ENCODE measurements at places on chromosomes 4 and X.

DNA sequence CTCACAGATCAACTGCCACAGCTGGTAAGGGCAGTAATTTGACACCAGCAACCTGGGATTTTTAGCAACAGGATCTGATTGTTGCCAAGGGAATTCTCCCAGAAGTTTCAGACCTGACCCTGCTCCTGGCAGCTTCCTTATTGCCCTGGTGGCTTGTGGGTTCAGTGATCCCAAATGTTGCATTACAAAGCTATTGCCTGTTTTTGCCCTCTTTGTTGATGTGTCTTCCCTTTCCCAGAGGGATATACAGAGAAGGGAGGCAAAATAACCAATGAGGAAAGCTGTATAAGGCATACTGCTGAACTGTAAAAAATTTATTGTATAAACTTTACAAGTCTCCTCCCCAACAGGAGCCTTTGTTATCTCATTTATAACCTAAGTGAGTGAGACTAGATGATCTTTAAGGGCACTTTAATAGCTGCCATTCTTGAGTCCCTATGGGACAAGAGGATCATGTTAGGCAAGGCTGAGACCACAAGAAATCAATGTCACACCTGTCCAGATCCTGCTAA is 22.2 kb downstream of the VSIG4 start:
- DNase-seq, result no peak

DNA sequence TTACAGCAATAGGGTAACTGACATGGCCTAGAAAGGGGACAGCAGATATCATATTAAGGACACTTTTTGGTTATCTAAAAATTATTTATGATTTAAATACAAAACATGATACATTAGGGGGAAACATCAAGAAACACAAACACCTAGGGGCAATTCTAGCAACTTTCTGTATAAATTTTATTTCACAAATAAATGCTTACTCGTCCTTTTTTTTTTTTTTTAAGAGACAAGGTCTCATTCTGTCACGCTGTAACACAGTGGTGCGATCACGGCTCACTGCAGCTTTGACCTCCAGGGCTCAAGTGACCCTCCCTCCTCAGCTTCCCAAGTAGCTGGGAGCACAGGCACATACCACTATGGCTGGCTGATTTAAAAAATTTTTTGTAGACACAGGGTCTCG is 151.8 kb upstream of the BCOR start:
- DNase-seq, result no peak

DNA sequence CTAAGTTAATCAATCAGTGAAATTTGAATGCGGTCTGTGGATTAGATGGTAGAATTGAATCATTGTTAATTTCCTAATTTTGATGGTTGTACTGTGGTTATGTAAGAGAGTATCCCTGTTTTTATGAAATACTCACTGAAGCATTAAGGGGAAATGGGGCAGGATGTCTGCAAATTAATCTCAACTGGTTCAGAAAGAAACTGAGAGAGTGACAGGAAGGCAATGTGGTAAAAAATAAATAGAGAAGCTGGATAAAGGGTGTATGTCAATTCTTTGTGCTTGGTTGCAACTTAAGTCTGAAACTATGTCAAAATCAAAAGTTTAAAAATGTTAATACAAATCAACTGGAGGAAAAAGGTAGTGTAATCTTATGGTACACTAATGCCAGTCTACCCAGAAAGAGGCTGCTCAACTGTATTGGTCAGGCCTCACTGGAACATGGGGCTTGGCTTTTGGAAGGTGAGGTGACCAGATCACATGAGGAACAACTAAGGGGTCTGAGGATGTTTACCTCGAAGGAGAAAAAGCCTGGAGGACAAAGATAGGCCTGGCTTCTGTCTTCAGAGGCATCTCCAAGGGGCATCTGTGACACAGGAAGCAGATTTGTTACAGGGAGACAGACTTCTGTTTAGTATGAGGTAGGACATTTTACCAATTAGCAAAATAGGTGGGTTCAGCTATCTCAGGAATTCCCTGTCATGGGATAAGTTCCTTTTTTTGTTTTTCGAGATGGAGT is 83.1 kb downstream of the DLG3 start:
- no peak for DNase-seq

DNA sequence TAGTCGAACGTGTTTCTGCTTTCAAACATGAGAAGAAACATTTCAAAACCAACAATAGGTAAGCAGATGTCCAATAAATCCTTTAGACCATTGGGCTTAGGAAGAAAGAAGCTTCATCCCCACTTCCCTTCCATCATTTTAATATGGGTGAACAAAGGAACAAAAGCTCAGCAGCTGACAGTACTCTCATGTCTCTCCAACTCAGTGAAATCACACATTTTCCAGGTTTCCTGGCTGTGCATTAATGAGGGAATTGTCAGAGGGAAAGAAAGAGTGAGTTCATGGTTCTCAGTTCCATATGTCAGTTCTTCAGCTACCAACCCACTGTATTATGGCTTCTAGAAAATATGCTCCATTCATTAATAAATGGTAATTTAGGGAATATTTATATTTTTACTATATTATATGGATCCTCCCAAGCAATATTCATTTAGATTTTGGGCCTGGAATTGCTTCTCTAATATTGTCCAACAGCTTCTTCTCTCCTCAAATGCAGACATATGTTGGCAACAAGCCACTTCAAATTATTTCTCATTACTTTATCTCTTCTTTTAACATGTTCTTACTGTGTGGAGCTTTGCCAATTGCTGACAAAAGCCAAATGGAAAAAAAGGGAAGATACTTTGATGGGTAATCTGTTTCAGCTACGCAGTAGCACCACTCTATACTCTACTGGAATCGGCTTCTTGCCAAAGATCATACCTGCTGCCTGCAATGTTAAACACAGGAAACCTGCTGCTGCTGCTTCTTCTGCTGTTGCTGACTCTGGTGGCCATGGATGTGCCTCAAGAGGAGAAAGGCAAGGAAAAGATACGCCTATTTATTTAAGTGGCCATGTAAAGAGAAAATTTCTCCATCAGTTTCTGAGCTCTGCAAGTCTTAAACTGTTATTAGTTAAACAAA is 1757.6 kb downstream of the ARAP2 start:
- no peak for DNase-seq

DNA sequence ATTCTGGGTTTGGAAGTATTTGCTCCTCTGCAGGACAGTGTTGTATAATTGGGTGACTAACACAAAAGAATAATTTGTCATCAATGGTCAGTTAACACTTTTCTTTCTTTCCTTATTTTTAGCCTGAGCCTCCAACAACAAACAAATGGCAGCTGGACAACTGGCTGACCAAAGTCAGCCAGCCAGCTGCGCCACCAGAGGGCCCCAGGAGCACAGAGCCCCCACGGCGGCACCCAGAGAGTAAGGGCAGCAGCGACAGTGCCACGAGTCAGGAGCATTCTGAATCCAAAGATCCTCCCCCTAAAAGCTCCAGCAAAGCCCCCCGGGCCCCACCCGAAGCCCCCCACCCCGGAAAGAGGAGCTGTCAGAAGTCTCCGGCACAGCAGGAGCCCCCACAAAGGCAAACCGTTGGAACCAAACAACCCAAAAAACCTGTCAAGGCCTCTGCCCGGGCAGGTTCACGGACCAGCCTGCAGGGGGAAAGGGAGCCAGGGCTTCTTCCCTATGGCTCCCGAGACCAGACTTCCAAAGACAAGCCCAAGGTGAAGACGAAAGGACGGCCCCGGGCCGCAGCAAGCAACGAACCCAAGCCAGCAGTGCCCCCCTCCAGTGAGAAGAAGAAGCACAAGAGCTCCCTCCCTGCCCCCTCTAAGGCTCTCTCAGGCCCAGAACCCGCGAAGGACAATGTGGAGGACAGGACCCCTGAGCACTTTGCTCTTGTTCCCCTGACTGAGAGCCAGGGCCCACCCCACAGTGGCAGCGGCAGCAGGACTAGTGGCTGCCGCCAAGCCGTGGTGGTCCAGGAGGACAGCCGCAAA is 106.0 kb downstream of the KLHL8 start:
- no peak for DNase-seq
